Pulmonary artery endothelial cell (primary cell): ENCODE measurements at places on chromosomes 11 and 22. TPM values are rescaled to one million over a fixed set of nuclear protein-coding genes. Genes with fewer than 3 reads are reported as not detected.

DNA sequence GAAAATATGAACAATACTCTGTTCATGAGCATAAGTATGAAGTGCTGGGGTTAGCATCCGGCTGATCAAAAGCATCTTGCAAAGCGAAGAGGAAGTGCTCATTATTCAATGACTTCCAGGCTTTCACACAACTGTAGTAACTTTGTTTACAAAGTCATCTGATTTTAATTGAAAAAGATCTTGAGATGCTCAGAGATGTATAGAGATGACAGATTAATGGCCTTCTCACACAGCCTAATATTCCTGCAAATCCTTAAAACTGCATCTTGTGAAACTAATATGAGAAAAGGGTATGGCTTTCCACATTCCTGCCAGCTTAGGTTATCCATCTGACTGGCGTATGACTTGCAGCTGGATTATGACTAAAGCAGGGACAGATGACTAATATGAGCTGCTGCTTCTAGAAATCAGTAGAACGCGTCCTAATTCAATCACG, 125.4 kb downstream of the CASP12 start:
- peak; percentile 59 for DNase-seq

GRCh38 chr11:61949169-61950034, 749 bp upstream of the BEST1 start:
- DNase-seq = peak; percentile 40

- DNase-seq = no peak
These were observed 7.4 kb downstream of the CSNK1E start for GRCh38 chr22:38309614-38310517.

- DNase-seq = no peak
These were observed 428 bp downstream of the CDKN1C start for GRCh38 chr11:2885017-2885677.

HSD17B12 gene
- total RNA-seq = 125 and 134 TPM in 2 replicates

PRRG4 gene
- total RNA-seq = 0.07 and 0.49 TPM in 2 replicates

POTEH gene
- total RNA-seq = not detected in 2 replicates

THY1 gene
- not detected in 2 replicates for total RNA-seq
